ENCODE measurements at places on chromosomes 3 and 15.

DNA sequence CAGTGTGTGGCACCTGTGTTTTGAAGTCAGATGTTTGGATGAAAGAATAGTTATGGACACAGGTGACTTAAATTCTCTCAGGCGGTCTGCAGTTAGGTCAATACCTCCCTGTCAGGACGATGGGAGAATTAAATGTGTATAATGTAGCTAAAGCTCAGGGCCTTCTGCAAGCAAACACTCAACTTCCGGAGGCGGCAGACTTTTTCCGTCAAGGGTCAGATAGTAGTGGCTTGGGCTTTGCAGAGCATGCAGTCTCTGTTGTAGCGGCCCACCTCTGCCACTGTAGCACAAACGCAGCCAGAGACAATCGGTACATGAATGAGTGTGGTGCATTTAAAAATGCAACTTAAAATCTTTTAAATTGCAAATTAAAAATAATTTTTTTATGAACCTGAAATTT lies 47.4 kb downstream of the CMTM8 start:
- no peak for DNase-seq

DNA sequence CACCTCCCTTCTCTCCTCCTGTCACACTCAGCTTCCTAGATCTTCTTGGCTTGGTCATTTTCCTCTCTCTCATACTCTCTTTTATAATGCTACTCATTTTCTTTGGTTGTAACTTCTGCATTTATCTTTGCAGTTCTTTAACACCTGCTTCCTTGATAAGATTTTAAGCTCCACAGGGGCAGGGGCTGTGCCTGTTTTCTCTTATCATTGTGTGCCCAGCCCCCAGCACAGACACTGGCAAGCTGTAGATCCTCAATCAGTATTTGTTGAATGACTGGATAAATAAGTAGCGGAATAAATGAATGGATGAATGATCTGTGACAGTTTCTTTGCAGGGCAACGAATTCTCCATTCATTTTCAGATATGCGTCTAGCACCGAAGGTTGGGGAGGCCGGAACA lies 64.3 kb upstream of the MEX3B start:
- DNase-seq = no peak

DNA sequence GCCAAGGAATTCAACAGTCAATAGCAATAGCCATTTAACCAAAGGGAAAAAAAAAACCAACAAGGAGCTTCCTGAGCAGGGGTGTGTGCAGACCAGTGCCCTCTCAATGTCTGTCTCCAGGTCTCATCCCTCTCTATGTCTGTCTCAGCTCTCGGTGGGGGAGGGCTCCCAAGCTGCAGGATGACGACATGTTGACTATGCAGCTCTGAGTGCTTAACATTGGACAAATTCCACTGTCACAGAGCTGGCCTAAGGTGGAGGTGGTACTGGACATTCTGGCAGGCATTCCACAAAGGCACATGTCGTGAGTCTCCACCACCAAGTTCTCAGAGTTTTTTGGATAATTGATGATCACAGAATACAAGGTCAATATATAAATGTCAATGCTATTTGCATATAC lies 2.0 kb upstream of the CAPN7 start:
- DNase-seq = no peak

DNA sequence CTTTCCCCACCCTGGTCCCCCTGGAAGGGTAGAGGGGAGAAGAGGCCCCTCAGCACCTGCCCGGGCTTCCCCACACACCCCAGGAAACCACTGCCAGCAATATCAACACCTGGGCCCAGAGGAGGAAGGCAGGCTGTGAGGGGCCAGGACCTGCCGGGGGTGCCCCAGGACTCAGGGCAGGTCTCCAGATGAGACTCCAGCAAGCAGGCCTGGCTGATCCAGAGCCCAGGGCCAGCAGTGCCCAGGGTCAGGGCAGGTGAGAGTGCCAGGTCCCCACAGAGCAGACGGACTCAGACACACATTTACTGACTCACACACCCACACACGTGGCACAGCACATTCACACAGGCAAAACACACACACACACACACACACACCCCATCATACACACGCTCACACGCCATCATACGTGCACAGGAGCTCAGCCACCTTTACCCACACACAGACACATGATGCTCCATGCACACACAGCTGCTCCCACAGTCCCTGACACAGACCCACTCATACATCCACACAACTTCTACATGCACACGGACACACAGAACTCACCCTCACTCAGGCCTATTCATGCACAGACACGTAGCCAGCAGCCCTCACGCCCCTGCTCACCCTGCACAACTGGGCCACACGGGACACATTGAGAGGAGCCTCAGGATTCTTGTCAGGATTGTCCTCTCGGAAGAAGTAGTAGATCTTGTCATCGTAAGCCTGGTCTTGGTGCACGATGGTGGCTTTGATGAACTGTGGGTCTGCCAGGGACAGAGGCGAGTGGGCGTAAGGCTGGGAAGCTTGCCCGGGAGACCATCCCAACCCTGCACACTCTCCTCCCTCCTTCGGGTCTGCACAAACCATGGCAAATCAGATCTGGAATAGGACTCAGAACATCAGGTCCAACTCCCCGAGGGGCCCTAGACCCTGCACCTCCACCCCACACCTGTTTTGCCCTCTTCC lies 17.5 kb downstream of the SEMA7A start:
- no peak for DNase-seq

DNA sequence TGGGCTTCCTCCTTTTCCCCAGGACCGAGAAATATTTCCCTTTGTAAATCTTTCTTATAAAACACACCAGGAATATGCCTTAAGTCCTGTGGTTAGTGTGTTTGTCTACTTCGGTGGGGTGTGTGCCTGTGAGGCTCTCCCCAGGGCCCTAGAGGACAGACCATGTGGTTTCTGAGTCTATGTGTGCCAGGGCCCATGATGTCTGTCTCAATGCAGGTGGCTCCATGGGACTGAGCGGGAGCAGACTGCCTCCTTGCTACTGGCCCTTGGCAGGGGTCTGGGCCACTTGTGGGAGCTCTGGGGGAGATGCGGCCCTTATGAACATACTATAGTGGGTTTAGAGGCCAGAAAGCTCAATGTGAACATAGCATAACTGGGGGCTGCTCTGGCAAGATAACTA lies 37.6 kb downstream of the SCN5A start:
- DNase-seq = no peak

DNA sequence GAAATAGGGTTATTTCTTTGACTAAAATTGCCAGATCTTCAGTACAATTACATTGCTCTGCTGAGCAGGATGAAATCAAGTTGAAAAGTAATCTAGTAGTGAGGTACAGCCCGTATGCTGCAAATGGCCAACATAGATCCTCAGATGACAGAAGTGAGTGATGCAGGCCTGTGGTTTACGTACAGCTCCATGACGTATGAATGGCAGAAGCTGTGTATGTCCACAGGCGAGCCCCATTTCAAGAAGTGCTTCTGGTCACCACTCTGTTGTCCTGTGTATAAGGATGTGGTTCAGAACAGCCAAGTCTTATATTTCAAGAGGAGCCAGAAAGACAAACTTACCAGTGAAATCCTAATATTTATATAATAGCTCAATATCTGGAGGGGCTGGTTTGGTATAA lies 9.2 kb downstream of the CD86 start:
- no peak for DNase-seq

GRCh38 chr3:135491491-135492205 lies 473.9 kb upstream of the PPP2R3A start:
- DNase-seq = no peak

- peak; percentile 93 for DNase-seq
These were observed at the start of gene MFAP1 for GRCh38 chr15:43824302-43825246. MFAP1 (minus strand) TSS chr15:43824690; CDS start chr15:43824569, 121 bp downstream.

DNA sequence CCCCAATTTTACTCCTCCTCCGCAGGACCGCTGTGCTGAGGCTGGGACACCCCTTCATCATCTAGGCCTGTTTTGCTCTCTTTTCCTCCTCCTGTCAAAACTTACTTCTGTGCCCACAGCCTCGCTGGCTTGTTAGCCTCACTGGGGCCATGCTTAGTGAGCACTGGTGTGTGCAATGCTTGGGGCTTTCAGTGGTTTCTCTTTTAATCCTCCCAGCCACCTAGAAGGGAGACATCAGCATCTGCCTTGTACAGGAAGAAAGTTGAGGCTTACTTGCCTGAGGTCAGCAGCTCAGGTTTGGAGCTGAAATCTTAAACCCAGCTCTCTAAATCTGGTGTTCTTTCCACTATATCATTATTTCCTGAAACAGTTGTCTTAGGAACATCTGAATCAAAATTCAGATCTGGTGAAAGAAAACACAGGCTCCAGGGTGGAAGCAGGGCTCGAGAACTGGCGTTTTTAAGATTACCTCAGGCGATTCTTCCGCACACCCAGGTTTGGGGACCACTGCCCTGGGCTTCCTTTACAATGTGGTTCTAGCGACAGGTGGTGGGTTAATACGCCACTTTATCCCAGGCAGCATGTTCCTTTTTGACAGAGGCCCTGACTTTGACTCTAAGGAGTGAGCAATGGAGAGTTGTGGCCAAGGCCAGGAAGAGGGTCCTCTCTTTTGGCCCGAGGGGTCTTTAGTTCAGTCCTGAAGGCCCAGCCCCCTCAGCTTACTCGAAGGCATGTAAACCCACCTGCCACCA lies 3.8 kb downstream of the THSD4 start:
- DNase-seq = no peak

GRCh38 chr3:112755845-112756613 lies 90.6 kb downstream of the CD200R1L start:
- no peak for DNase-seq

- DNase-seq = no peak
These were observed 12.4 kb downstream of the C3orf20 start for GRCh38 chr3:14687360-14687759.

DNA sequence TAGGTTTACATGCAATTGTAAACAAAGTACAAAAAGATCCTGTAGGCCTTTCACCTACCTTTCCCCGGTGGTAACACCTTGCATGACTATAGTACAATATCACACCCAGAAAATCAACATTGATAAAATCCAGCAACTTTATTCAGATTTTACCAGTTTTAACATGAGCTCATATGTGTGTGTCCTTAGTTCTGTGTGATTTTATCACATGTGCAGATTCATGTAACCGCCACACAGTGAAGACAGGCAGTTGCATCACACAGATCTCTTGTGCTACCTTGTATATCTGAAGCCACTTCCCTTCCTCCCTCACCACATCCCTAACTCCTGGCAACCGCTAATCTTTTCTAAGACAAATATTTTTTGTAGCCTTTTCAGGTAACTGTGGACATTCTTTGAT lies 183.5 kb upstream of the C2CD4B start:
- DNase-seq = no peak

DNA sequence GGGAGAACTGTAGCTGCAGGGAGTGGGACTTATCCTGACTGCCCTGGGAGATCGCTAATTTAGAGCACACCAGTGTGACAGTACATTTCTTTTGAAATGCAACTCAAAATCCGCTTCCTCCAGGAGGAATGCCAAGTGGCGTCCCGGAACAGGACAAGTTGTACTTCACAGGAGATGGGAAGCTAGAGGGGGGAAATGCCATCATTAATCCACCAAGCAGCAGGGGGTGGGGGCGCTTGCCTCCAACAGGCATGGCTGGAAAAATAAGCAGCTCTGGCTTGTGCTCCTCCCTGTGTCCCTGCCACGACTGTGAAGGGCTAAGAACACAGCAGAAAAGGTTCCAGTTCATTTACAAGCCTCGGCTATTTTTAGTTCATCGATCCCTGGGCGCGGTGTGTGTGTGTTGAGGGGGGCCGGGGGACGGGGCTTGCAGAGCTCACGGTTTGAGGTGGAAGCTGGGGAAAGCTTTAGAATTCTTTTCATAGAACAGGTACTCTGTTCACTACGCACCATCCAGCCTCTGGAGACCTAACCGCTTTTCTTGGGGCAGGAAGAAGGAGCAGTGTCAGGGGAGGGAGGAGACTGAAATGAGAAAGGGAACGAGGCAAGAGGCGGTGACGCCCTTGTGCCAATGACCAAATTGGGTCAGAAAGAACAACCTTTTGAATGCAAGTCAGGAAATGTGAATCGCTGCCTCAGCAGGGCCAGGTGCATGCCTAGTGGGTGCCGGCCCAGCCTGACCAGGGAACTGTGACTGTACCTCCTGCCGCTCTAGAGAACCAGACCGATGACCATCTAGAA lies 51.8 kb upstream of the DGKG start:
- DNase-seq = peak; percentile 60

DNA sequence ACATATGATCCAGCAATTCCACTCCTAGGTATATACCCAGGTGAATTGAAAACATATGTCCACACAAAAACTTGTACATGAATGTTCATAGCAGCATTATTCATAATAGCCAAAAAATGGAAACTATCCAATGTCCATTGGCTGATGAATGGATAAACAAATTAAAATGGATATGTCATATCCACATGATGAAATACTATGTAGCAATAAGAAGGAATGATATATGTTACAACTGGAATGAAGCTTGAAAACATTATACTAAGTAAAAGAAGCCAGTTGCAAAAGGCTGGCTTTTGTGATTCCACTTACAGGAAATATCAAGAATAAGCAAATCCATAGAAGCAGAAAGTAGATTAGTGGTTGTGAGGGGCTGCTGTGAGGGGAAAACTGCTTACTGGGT lies 33.7 kb downstream of the BNC1 start:
- no peak for DNase-seq

- DNase-seq = peak; percentile 85
These were observed 10.9 kb downstream of the MESP1 start for GRCh38 chr15:89740137-89740536.

DNA sequence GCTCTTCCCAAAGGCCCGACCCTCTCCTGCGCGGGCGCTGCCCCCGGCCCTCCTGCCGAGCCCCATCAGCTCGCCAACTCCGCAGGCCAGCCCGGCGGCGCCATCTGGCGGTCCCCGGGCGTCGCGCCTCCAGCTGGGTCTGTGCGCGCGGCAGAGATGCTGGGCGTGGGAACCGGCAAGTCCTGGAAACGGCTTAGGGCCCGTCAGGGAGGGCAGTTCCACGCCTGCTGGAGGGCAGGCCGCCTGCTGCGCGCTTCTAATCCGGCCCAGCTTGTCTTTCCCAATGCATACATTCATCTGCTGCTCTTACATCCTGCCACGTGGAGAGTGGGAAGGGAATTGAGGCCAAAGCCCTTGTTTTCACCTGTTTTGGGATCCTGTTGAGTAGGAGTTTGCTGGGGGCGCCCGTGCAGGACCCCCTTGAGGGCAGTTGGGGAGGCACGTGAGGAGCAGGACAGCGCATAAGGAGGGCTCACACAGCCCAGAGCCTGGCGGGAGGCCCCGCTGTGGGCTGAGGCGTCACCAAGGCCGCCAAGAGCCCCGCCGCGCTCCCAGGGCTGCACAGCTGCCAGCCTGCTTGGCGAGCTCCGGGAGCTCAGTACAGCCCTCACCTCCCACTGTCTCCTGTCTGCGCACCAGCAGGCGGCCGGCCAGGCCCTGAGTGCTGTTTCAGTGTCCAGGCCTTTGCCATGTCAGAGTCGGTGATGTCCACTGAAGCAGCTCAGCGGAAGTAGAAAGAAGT lies 165.6 kb downstream of the NSMCE3 start:
- DNase-seq = peak; percentile 91

- DNase-seq = no peak
These were observed 180.4 kb upstream of the CTNNB1 start for GRCh38 chr3:41018855-41019254.
